ENCODE measurements at places on chromosomes 3 and 15.

- DNase-seq = no peak
- H3K4me3 ChIP-seq = no peak overlapping the region
- no peaks in the 10 kb centered on the region for H3K27me3 ChIP-seq
- H3K27ac ChIP-seq = no peak overlapping the region
- H3K4me1 ChIP-seq = no peaks in the 10 kb centered on the region
- H3K36me3 ChIP-seq = no peaks in the 10 kb centered on the region
Observed at GRCh38 chr15:73150831-73151230, 98.6 kb downstream of the NEO1 start.

GRCh38 chr3:115146032-115146417 is 1.1 kb downstream of the ZBTB20 start:
- peak overlapping the region; percentile 54 for H3K27ac ChIP-seq
- peaks cover 24% of the 10 kb centered on the region for H3K36me3 ChIP-seq
- peak overlapping the region; percentile 80 for H3K4me3 ChIP-seq
- H3K27me3 ChIP-seq = no peaks in the 10 kb centered on the region

GRCh38 chr3:12957339-12957738 is 115.9 kb downstream of the IQSEC1 start:
- no peaks in the 10 kb centered on the region for H3K4me1 ChIP-seq
- no peak for DNase-seq
- H3K36me3 ChIP-seq = peaks cover 4% of the 10 kb centered on the region
- H3K4me3 ChIP-seq = no peak overlapping the region
- no peaks in the 10 kb centered on the region for H3K27me3 ChIP-seq
- H3K27ac ChIP-seq = no peak overlapping the region

DNA sequence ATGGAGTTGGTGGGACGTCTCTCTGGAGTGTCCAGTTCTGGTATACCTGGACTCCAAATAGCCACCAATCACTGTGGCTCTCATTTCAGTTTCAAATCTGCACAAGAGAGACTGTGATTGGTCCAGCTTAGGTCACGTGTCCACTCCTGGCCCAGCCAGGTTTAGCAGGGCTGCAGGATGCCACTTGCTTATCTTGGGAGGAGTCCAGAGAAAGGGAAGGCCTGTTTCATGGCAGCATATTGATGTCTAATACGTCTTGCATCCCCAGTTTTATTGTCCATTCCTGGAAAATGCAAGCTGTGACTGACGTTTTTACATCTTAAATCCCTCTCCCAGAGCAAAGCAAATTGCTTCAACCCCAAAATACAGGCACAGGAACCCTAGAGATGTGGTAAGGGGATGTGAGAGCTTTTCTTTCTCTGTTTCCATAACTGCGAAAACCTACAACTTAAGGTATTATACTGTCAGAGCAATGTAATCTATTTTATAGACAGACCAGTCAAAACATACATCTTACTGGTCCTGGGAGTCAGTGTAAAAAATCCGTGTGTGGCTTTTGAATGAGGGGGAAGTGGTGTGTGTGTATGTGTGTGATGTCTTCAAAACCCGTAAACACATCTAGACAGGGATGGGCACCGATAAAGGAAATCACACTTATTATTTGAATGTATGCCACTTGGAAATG is 274.4 kb downstream of the TLE3 start:
- no peaks in the 10 kb centered on the region for H3K4me1 ChIP-seq
- peak; percentile 14 for DNase-seq
- no peak overlapping the region for H3K27ac ChIP-seq
- H3K4me3 ChIP-seq = no peak overlapping the region
- H3K36me3 ChIP-seq = peaks cover 3% of the 10 kb centered on the region

DNA sequence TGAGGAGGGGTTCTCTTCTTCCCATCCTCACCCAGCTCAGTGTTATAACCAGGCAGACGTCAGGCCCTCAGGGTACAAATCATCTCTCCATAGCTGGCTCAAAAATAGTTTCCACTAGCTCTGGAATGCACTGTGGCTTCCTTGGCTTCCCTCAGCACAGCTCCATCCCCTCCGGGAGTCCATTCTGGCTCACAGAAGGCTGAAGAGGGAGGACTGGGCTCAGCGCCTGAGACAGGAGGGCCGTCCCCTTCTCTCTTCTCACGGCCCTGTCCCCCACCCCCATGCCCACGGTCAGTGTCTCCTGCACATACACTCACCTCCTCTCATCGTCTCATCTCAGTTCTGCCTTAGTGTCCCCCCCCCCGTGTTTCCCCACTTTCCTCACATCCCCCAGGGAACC is 50.1 kb downstream of the UMPS start:
- H3K27me3 ChIP-seq = no peaks in the 10 kb centered on the region
- H3K4me1 ChIP-seq = peaks cover 1% of the 10 kb centered on the region
- H3K27ac ChIP-seq = no peak overlapping the region
- no peak overlapping the region for H3K4me3 ChIP-seq
- peaks cover 27% of the 10 kb centered on the region for H3K36me3 ChIP-seq

- DNase-seq = no peak
- H3K36me3 ChIP-seq = no peaks in the 10 kb centered on the region
- H3K4me3 ChIP-seq = no peak overlapping the region
- no peak overlapping the region for H3K27ac ChIP-seq
- no peaks in the 10 kb centered on the region for H3K27me3 ChIP-seq
Observed at GRCh38 chr15:90337256-90337655, 14.8 kb upstream of the ZNF774 start.

DNA sequence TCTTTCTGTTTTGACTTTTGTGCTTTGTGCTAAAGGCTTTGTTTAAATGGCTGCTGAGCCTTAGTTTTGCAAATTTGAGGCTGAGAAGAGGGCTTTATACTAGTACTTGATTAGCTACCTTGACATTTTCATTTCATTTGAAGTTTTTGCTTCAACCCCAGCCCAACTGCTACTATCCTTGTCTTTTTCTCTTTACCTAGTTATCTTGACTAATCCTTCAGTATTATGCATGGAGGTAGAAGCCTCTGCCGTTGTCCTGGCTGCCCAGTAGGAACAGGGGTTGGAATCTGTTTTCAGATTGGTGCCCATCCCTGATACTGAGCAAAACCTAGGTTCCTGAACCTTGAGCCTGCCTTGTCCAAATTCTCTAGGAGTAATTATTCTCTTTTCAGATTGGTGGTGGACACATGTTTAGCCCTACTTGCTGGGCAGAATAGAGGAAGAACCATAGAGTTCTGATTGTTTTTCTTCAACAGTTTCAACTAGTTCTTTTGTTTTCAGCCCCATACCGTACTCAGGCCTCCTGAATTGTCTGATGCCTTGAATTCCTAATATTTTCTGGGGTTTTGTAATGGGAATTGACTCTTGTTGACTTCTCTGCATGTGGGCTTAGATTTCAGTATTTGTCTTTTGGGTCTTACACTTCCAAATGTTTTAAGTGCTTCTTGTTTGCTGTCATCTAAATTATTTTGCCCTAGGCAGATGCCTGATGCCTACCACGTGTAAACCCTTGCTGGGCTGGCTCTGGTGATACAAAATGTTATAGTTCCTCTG is 143.2 kb downstream of the DOCK3 start:
- no peak overlapping the region for H3K27ac ChIP-seq
- no peaks in the 10 kb centered on the region for H3K36me3 ChIP-seq
- H3K4me3 ChIP-seq = no peak overlapping the region
- DNase-seq = no peak
- peaks cover 10% of the 10 kb centered on the region for H3K4me1 ChIP-seq

DNA sequence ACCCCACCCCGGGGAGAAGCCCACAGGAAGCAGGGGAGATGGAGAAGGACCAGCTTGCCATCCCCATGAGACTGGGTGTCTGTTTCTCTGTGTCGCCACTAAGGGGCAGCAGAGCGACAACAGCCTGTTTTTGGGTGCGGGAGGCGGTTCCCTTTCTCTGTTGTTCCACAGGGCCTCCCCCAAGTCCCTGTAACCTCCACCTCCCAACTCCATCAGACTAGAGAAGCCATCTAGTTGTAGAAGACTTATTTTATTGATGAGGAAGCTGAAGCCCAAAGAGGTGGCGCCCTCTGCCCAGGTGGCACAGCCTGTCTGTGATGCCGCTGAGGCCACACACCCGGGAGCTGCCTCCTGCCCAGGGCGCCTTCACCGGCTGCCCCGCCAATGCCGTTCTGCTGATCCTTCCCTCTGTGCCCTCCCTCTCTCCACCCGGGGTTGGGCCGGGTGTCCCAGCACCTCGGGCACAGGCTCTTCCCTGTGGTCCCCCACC is 3.9 kb upstream of the CCDC9B start:
- peaks cover 29% of the 10 kb centered on the region for H3K4me1 ChIP-seq
- no peak overlapping the region for H3K27ac ChIP-seq
- H3K4me3 ChIP-seq = no peak overlapping the region
- DNase-seq = peak; percentile 58
- H3K27me3 ChIP-seq = no peaks in the 10 kb centered on the region

Measured in Calu3 (cell line).